ENCODE measurements at places on chromosomes 12 and 14. TPM values are rescaled to one million over a fixed set of nuclear protein-coding genes. Genes with fewer than 3 reads are reported as not detected.

The PTCSC3 gene
- not detected for total RNA-seq

DNA sequence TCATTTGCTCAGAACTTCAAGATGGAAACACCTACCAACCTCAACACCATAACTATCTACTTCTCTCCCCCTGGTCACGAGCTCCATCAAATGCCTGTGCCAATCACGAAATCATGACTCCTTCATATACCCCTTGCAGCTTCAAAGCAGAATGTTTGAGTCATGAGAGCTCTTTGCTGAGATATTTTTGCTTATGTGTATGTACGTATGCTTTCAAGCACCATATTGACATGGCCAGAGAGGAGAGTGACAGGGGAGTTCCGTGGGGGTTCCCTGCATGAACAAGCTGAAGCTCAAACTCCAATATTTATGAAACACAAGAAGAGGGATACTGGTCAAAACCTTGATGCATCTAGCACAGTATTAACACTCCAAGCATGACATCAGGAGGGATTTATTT is 374.4 kb downstream of the DPF3 start:
- DNase-seq = no peak

DNA sequence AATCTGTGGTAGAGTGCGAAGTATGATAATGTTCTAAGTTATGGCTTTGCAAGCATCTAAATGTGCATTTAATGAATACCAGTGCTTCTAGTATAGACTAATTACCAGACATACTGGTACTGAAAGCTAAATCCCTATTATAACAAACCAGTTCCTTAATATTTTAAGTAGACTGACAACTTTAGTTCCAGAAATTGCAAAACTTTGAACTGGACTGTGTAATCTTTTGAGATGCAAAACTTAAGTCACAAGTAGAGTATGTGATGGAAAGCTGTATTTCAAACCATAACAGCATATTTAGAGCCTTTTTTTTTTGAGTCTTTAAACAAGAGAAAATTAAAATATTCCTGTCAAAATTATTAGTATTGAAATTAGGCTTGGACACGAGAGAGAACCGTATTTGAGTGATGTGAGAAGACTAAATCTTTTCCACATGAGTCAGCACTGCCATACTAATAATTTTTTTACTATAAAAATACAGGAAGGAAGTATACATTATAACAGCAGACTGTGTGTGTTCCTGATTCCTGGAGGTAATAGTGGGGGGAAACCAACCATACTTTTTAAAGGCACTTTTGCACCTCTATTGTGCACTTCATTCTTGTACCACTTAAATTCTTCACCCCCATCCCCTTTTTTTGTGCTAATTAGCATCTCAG is 45.5 kb downstream of the PPM1A start:
- DNase-seq = no peak

DNA sequence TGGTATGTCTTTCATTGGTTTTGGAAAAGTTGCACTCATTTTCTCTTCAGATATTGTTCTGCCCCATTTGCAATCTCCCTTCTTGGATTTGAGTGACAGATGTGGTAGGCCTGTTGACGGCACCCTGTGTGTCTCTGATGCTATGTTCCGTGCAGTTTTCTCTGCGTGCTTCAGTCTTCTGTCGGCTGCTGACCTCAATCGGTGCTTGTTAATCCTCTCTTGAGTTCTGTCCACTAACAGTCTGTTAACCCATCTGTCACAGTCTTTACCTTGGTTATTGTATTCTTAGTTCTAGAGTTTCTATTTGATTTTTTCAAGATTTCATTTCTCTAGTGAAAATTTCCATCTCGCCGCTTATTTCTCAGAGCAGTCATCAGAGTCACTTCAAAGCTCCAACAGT is 20.7 kb upstream of the PLD4 start:
- no peak for DNase-seq

GRCh38 chr14:75098682-75099081 is 28.2 kb downstream of the NEK9 start:
- DNase-seq = no peak

GRCh38 chr14:85038526-85039352 is 491.2 kb upstream of the FLRT2 start:
- DNase-seq = no peak

- DNase-seq = no peak
Measured at GRCh38 chr14:90758959-90759358, 57.3 kb downstream of the TTC7B start.

DNA sequence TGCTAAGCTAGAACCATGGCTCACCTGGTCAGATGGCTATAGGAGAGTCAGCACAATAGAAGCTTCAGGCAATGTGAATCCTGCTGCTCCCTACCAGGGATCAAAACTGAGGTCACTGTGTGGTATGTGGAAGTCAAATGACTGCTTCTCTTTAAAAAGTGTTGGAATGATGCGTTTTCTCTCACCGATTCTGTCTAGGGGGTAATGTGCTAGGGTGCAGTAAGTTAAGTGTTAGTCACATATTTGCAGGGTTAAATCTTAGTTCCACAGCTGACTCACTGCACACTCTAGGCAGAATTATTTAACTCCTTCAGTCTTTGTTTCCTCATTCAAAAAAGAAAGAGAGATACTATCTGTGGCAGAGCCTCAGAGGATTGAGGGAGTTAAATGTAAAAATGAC is 696.6 kb downstream of the DIO2 start:
- peak; percentile 23 for DNase-seq

The IL31 gene
- not detected for total RNA-seq

- DNase-seq = peak; percentile 17
Measured at GRCh38 chr14:67228325-67228984, 12.8 kb upstream of the PALS1 start.

The RNFT2 gene
- 4.6 TPM for total RNA-seq

The ISM2 gene
- total RNA-seq = not detected

GRCh38 chr12:58233886-58234285 is 292.5 kb downstream of the ATP23 start:
- no peak for DNase-seq

DNA sequence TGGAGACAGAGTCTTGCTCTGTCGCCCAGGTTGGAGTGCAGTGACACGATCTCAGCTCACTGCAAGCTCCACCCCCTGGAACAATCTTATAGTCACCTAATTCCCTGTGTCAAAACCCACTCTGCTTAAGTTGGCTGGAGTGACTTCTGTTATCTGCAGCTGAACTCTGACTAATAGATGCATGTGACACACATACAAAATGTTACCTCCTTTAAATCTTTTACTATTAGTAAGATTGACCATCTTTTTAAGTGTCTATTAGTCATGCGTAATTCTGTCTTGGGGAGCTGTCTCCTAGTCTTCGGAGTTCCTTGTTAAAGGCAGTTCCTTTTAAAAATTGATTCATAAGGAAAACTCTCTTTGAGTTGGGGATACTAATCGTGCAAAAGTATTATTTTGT is 7.4 kb downstream of the IFI27L1 start:
- no peak for DNase-seq

The MMP14 gene
- 158 TPM for total RNA-seq

- no peak for DNase-seq
Measured at GRCh38 chr12:127121494-127122084, 1145.4 kb upstream of the TMEM132C start.

DNA sequence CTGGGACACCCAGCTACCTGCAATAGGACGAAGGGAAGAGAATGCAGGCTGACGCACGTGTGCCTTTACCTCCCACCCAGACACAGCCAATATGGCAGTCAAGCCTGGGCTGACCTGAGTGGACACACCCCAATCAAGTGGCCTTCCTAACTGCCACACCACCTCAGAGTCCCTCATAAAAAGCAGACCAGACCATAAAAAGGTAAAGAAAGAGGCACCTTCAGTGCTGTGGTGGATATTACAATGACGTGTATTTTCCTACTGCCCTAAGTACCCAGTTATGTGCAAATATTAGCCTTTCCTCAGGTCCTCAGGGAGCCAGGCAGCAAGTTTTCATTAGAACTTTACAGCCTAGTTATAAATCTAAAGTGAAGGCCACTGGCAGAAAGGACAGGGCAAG is 75.8 kb downstream of the KCNK10 start:
- DNase-seq = no peak

GRCh38 chr12:8867009-8867408 is 44.6 kb downstream of the A2ML1 start:
- no peak for DNase-seq

- DNase-seq = peak; percentile 47
Measured at GRCh38 chr12:13023811-13024530, 20.2 kb upstream of the FAM234B start.

The MMP19 gene
- 8.4 TPM for total RNA-seq

GRCh38 chr12:121769831-121770301 is 23.6 kb downstream of the RHOF start:
- no peak for DNase-seq

- no peak for DNase-seq
Measured at GRCh38 chr14:33347796-33348195, 409.1 kb downstream of the NPAS3 start.

The ASCL1 gene
- total RNA-seq = not detected

DNA sequence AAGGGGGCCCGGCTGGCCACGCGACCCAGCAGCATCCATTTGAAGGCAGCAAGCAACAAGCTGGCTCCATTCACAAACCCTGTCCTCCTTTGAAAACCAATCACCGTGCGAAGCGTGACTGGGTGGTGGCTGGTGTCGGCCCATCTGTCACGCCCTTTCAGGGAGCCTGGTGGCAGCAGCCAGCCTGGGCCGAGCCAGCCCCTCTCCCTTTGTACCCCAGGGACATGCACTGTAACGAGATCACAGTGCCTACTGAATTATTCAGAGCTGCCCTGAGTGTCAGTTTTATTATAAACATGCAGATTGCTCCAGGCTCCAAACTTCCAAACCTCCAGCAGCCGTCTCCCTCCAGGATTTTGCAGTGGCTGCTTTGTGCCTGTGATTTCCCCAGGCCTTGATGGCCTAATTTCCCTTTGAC is 22.3 kb upstream of the CTDSP2 start:
- no peak for DNase-seq

The BDKRB1 gene
- 0.97 TPM for total RNA-seq

The TAMALIN gene
- total RNA-seq = 1.1 TPM

- no peak for DNase-seq
Measured at GRCh38 chr14:93893661-93894261, 33.4 kb upstream of the FAM181A start.

The HOXC12 gene
- 6.0 TPM for total RNA-seq

Measured in Daoy (cell line).